ENCODE measurements at places on chromosomes 12 and 14. TPM values are rescaled to one million over a fixed set of nuclear protein-coding genes. Genes with fewer than 3 reads are reported as not detected.

- H3K27ac ChIP-seq: no peak overlapping the region
- no peak for DNase-seq
- peaks cover 11% of the 10 kb centered on the region for H3K36me3 ChIP-seq
- no peaks in the 10 kb centered on the region for H3K4me1 ChIP-seq
Measured at GRCh38 chr12:6330192-6330591, 11.7 kb downstream of the TNFRSF1A start.

DNA sequence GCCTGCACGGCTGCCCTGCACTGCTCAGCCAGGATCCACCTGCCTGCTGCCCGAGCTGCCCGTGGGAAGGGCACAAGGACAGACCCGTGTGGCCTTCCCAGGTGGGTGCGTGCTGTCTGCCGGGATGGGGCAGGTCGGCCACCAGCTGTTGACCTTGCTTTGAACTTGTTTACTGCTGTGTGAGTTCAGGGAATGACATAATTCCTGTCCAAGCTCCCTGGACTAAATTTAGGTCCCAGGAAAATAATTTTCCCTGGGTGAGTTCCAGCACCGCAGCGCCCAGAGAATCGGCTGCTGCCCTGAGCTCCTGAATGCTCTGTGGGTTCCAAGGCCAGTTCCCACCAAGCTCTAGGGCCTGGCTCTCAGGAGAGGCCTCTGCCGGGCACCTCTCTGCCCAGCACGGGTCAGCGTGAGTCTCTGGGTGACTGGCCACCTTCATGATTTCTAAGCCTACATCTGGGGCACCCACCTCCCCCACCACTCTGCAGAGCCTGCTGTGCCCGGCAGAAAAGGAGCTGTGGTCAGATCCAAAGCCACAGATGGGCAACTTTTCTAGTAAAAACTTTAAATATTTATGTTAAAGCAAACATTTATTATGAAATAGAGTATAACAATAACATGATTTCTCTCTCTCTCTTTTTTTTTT is 27.2 kb upstream of the MLXIP start:
- H3K4me1 ChIP-seq: no peaks in the 10 kb centered on the region
- no peaks in the 10 kb centered on the region for H3K27me3 ChIP-seq
- H3K36me3 ChIP-seq: no peaks in the 10 kb centered on the region
- H3K27ac ChIP-seq: peak overlapping the region; percentile 73
- H3K4me3 ChIP-seq: no peak overlapping the region

SNW1 gene
- total RNA-seq: 60.5 TPM

GRCh38 chr14:55722054-55722453 is 142.0 kb downstream of the KTN1 start:
- H3K36me3 ChIP-seq: no peaks in the 10 kb centered on the region
- no peak overlapping the region for H3K27ac ChIP-seq
- no peak overlapping the region for H3K4me3 ChIP-seq
- H3K4me1 ChIP-seq: no peaks in the 10 kb centered on the region

OR6C68 gene
- not detected for total RNA-seq

HSPA2 gene
- total RNA-seq: 41.4 TPM

DNA sequence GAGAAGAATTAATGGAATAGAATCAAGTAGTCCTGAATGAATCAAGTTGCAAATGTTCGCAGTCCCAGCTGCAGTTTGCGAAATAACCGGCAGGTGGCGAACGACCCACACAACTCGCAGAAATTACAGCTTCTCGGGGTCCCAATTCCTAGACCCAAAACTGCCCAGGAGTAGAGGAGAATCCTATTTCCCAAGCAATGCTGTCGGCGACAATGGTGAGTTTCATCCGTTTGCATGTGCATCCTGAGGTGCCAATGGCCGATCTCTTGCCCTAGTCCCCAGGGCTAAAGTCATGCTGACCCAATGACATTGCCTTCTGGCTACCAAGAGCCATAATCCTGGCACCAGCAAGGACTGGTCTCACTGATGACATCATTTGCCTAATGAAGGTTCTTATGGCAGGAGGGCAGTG is 8.5 kb upstream of the ASCL1 start:
- H3K27me3 ChIP-seq: no peaks in the 10 kb centered on the region
- no peak overlapping the region for H3K4me3 ChIP-seq

DNA sequence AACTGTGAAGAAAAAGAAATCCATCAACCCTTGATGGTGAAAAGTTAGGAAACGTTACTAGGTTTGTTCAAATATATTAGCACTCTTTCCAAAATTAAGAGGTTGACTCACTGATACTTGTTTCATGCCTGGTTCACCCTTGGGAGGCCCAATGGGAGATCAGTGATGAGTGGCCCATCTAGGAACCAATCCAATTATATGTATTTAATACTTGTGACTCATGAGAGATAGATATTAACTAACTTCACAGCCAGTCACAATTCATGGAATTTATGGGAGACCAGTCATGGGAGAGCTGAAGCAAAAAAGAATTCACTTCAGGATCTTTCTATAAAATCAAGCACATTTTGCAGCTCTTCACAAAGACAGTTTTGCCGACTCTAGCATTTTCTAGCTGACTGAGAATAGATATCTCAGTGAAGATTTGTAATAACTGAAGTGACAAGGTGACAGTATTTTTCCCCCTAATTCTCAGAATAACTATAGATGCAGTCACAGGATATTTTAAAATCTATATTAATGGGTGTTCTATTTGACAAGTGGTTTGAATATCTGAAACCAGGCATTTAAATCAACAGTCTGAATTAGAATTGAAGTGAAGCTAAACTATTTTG is 230.2 kb downstream of the EPS8 start:
- no peaks in the 10 kb centered on the region for H3K36me3 ChIP-seq
- no peak for DNase-seq
- no peaks in the 10 kb centered on the region for H3K27me3 ChIP-seq

GRCh38 chr14:93137864-93138263 is 22.1 kb upstream of the ITPK1 start:
- H3K27ac ChIP-seq: no peak overlapping the region
- no peaks in the 10 kb centered on the region for H3K36me3 ChIP-seq
- H3K4me1 ChIP-seq: no peaks in the 10 kb centered on the region
- H3K4me3 ChIP-seq: no peak overlapping the region
- H3K27me3 ChIP-seq: no peaks in the 10 kb centered on the region

RASSF3 gene
- 418 TPM for total RNA-seq

KRT80 gene
- 0.71 TPM for total RNA-seq

GRCh38 chr12:57623811-57624390 is 9.1 kb downstream of the B4GALNT1 start:
- no peak overlapping the region for H3K27ac ChIP-seq
- H3K36me3 ChIP-seq: no peaks in the 10 kb centered on the region
- H3K4me3 ChIP-seq: no peak overlapping the region
- no peaks in the 10 kb centered on the region for H3K27me3 ChIP-seq

- H3K27ac ChIP-seq: no peak overlapping the region
- H3K36me3 ChIP-seq: no peaks in the 10 kb centered on the region
- no peak overlapping the region for H3K4me3 ChIP-seq
- H3K27me3 ChIP-seq: no peaks in the 10 kb centered on the region
Measured at GRCh38 chr12:11970155-11970520, 100.6 kb upstream of the BCL2L14 start.

GRCh38 chr14:97408937-97409815 is 612.0 kb downstream of the VRK1 start:
- H3K27me3 ChIP-seq: no peaks in the 10 kb centered on the region
- no peak overlapping the region for H3K27ac ChIP-seq
- H3K4me3 ChIP-seq: no peak overlapping the region
- H3K36me3 ChIP-seq: no peaks in the 10 kb centered on the region
- no peak for DNase-seq

- H3K4me3 ChIP-seq: no peak overlapping the region
- DNase-seq: no peak
- no peaks in the 10 kb centered on the region for H3K27me3 ChIP-seq
- H3K36me3 ChIP-seq: no peaks in the 10 kb centered on the region
Measured at GRCh38 chr14:57987596-57988300, 121.9 kb upstream of the SLC35F4 start.

CTSG gene
- total RNA-seq: 26.1 TPM

MOK gene
- total RNA-seq: 10.0 TPM

GRCh38 chr14:99615497-99616157 is 11.6 kb upstream of the CCDC85C start:
- no peaks in the 10 kb centered on the region for H3K27me3 ChIP-seq
- no peaks in the 10 kb centered on the region for H3K36me3 ChIP-seq
- H3K27ac ChIP-seq: no peak overlapping the region
- DNase-seq: no peak
- no peak overlapping the region for H3K4me3 ChIP-seq

DNA sequence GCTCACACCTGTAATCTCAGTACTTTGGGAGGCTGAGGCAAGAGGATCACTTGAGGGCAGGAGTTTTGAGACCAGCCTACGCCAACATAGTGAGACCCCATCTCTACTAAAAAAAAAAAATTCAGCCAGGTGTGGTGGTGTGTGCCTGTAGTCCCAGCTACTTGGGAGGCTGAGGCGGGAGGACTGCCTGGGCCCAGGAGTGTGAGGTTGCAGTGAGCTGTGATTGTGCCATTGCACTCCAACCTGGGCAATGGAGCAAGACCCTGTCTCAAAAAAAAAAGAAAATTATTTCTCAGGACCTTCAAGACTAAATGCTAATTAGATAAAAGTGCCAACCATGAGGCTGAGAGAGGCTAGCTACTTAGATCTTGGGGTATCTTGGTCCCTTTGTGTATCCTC is 23.5 kb downstream of the OTUB2 start:
- DNase-seq: no peak
- H3K27me3 ChIP-seq: no peaks in the 10 kb centered on the region
- peaks cover 35% of the 10 kb centered on the region for H3K36me3 ChIP-seq
- no peaks in the 10 kb centered on the region for H3K4me1 ChIP-seq
- H3K27ac ChIP-seq: no peak overlapping the region

DNA sequence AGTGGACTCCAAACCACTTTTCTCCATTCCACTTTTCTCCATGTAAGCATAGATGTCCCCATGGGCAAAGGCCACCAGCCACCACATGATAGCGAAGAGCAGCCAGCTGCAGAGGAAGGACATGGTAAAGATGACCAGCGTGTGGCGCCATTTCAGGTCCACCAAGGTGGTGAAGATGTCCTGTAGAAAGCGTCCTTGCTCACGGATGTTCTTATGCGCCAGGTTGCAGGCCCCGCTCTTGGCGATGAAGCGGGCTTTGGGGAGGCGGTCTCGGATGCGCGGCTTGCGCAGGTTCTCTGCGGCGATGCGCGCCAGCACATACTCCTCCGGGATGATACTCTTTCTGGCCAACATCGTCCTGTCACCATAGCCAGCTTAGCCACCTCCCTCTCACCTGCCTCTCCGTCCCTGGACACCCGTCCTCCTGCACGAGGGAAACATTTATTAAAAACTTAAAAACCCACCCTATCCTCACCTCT is 1.2 kb downstream of the KCNJ8 start:
- no peaks in the 10 kb centered on the region for H3K36me3 ChIP-seq
- H3K27ac ChIP-seq: peak overlapping the region; percentile 58
- peak; percentile 46 for DNase-seq
- no peaks in the 10 kb centered on the region for H3K27me3 ChIP-seq

DDN gene
- total RNA-seq: not detected

GRCh38 chr12:8866429-8866828 is 44.0 kb downstream of the A2ML1 start:
- no peaks in the 10 kb centered on the region for H3K4me1 ChIP-seq
- H3K27me3 ChIP-seq: no peaks in the 10 kb centered on the region
- H3K36me3 ChIP-seq: no peaks in the 10 kb centered on the region
- no peak for DNase-seq
- H3K4me3 ChIP-seq: no peak overlapping the region
- H3K27ac ChIP-seq: no peak overlapping the region

DNA sequence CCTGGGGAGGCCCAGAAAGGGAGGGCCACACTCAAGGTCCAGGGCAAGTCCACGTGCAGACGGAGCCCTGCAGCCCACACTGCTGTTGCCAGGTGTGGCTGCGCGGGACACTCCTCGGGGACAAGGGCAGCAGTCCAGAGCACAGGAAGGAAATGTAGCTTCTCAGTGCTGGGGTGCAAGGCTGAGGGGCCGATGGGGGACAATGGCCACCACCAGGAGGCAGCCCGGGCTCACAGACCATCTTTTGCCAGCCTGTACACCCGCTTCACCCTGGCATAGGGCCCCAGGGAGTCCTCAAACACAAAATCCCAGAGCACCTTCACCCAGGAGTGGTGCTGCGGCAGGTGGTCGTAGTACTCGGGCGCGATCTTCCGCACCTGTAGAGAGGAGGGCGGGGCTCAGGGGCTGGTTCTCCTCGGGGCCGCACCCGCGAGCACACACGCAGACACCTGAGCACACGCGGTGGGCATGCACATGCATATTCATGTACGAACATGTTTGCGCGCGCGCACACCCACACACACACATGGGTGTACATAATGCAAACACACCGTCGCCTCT is 12.8 kb downstream of the DEGS2 start:
- H3K4me1 ChIP-seq: no peaks in the 10 kb centered on the region
- H3K27ac ChIP-seq: no peak overlapping the region
- DNase-seq: no peak
- H3K4me3 ChIP-seq: no peak overlapping the region
- no peaks in the 10 kb centered on the region for H3K36me3 ChIP-seq

- H3K36me3 ChIP-seq: no peaks in the 10 kb centered on the region
- H3K4me1 ChIP-seq: no peaks in the 10 kb centered on the region
- no peaks in the 10 kb centered on the region for H3K27me3 ChIP-seq
- H3K4me3 ChIP-seq: no peak overlapping the region
- no peak overlapping the region for H3K27ac ChIP-seq
- no peak for DNase-seq
Measured at GRCh38 chr12:32595251-32595650, 83.8 kb upstream of the DNM1L start.

RASAL1 gene
- total RNA-seq: not detected

KLRC1 gene
- total RNA-seq: 1.0 TPM

CLEC6A gene
- not detected for total RNA-seq

DNA sequence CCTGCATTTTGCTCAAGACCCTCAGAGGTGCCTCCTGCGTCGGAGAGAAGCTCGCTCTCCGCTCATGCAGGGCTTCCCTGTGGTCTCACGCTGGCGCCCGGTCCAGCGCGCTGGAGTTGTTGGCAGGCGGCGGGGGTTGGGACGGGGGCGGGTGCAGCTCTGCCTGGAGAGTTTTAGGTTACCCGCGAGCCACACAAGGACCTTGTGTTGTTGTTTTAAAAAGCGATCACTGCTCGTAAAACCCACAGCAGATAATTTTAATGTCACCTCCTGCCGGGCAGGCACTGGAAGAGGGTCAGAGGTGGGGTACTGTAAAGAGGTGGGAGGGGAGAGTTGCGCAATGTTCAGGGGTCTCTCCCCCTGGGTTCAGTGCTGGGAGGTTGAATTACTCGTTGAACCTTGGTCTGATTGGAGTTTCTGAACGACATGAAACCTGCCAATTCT is 850 bp downstream of the SMOC1 start:
- H3K4me3 ChIP-seq: no peak overlapping the region
- DNase-seq: no peak
- no peak overlapping the region for H3K27ac ChIP-seq
- no peaks in the 10 kb centered on the region for H3K27me3 ChIP-seq
- no peaks in the 10 kb centered on the region for H3K36me3 ChIP-seq

GRCh38 chr14:100389497-100390104 is 66.5 kb downstream of the SLC25A47 start:
- no peak for DNase-seq
- H3K36me3 ChIP-seq: no peaks in the 10 kb centered on the region
- no peaks in the 10 kb centered on the region for H3K4me1 ChIP-seq
- H3K4me3 ChIP-seq: no peak overlapping the region
- no peaks in the 10 kb centered on the region for H3K27me3 ChIP-seq
